ENCODE measurements at places on chromosomes 3 and 15. TPM values are rescaled to one million over a fixed set of nuclear protein-coding genes. Genes with fewer than 3 reads are reported as not detected.

The PYGO1 gene
- 6.9 TPM for total RNA-seq

The CFAP91 gene
- not detected for total RNA-seq

The PPP1R14D gene
- 0.32 TPM for total RNA-seq

The GRK7 gene
- total RNA-seq: not detected

The ALDH1A2 gene
- total RNA-seq: 0.19 TPM

The SCN11A gene
- not detected for total RNA-seq

The ADAMTS7 gene
- total RNA-seq: 4.2 TPM

The CPN2 gene
- total RNA-seq: not detected

The SCG3 gene
- not detected for total RNA-seq

The ZMYND10 gene
- 1.3 TPM for total RNA-seq

The SHC4 gene
- 0.86 TPM for total RNA-seq

The ROPN1 gene
- total RNA-seq: not detected

The FMN1 gene
- 0.37 TPM for total RNA-seq

The GP5 gene
- not detected for total RNA-seq

The SOX14 gene
- total RNA-seq: not detected

The GPR176 gene
- total RNA-seq: 11.0 TPM

The GOLGA8G gene
- total RNA-seq: not detected

The DPH6 gene
- total RNA-seq: 14.6 TPM

The PLCH1 gene
- 1.1 TPM for total RNA-seq

The GOLGA8S gene
- total RNA-seq: 0.15 TPM

The SCAANT1 gene
- not detected for total RNA-seq

The GHSR gene
- not detected for total RNA-seq

The GOLGA8A gene
- 7.6 TPM for total RNA-seq

The TRNT1 gene
- total RNA-seq: 31.0 TPM

The ALAS1 gene
- 57.0 TPM for total RNA-seq

The WWTR1 gene
- total RNA-seq: 105 TPM

The CSPG5 gene
- total RNA-seq: 1.2 TPM

The STRA6 gene
- 63.6 TPM for total RNA-seq

The TM4SF18 gene
- total RNA-seq: 45.0 TPM

The SST gene
- total RNA-seq: not detected

The KNSTRN gene
- total RNA-seq: 44.0 TPM

The TMEM40 gene
- total RNA-seq: 0.29 TPM

The PFKFB4 gene
- 14.0 TPM for total RNA-seq

The CACNA2D2 gene
- total RNA-seq: 0.28 TPM

The RGMA gene
- 0.18 TPM for total RNA-seq

The TLR9 gene
- not detected for total RNA-seq

The NCEH1 gene
- 35.0 TPM for total RNA-seq

The LTF gene
- total RNA-seq: not detected

The FHIT gene
- 1.1 TPM for total RNA-seq

The SPATA12 gene
- 0.44 TPM for total RNA-seq

The SQOR gene
- total RNA-seq: 66.5 TPM

The PCNP gene
- total RNA-seq: 107 TPM

The MUC20 gene
- 0.56 TPM for total RNA-seq

All from A549 treated with CpdA at 1 μM for 4 hours (cell line).